HEK293T (cell line): ENCODE measurements at places on chromosomes 7 and 10.

DNA sequence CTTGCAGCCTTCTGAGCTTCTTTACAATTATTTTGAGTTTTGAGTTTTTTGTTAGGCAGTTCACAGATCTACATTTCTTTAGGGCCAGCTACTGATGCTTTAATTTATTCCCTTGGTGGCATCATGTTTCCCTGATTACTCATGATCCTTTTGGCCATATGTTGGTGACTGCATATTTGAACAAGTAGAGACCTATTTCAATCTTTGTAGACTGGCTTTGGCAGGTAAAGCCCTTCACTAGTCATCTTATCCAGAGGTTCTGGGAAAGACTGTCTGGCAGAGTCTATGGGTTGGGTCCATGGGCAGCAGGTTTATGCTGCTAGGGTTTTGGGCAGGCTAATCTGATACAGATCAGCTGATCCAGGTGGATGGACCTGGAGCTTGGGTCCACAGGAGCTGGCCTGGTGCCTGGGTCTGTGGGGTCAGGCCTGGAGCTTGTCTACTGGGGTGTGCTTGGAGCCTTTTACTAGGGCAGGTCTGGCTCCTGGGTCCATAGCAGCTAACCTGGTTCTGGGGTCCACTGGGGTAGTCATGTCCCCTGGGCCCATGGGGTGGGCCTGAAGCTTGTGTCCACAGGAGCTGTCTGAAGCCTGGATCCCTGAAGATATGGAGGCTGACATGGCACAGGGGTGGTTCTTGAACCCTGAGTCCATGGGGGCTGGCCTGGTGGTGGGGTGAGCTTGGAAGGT lies 72.7 kb downstream of the GPR85 start:
- no peak for DNase-seq

DNA sequence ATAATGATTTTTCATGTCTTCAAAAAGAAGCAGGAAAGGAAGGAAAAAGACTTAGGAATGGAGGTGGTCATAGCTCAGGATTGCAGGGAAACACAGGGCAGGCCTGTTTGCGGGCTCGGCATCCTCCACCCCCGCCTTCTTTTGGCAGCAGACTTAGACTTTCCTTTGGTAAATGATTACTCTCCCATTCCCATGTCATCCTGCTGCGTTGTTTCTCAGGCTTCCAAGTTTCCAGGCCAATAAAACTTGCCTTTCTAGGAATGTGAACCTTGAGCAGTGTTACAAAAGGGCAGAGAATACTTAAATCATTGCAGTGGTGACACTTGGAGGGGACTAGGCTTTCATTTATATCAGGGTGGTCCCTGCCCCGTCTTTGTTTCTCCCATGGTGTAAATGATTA lies 34.0 kb upstream of the DGKB start:
- DNase-seq: no peak

DNA sequence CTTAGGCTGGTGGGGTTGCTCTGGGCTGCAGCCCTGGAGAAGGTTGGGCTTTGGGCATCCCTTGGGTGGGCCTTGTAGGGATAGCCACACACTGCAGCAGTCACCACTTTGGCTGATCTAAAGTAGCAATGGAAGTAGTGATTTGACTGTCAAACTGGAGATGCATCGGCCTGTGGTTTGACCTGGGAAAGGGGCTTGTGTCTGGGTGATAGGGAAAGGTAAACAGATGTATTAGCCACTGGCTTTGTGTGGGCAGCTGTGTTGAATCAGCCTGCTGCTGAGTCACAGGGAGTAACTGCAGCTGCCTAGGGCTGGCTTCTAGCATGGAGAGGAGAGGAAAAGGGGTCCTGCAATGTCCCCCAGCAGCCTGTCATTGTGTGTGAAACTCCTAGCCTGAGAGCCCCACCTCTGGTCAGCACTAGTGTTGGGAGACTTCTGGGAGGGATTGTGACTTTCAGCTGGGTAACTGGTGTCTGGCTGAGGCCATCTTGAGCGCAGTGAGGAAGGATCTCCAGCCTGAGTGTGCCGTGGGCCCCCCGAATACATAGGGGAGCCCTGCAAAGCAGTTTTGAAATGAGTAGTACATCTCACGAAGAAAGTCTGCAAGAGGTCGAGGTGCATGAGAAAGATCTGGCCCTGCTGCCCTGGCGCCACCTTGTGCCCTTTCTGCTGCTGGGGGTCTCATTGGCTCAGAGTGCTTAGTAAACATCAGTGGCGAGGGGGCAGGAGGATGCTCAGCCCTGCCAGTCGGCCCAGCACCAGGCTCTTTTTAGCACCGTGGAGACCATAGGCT lies 117.3 kb downstream of the FANK1 start:
- DNase-seq: no peak

DNA sequence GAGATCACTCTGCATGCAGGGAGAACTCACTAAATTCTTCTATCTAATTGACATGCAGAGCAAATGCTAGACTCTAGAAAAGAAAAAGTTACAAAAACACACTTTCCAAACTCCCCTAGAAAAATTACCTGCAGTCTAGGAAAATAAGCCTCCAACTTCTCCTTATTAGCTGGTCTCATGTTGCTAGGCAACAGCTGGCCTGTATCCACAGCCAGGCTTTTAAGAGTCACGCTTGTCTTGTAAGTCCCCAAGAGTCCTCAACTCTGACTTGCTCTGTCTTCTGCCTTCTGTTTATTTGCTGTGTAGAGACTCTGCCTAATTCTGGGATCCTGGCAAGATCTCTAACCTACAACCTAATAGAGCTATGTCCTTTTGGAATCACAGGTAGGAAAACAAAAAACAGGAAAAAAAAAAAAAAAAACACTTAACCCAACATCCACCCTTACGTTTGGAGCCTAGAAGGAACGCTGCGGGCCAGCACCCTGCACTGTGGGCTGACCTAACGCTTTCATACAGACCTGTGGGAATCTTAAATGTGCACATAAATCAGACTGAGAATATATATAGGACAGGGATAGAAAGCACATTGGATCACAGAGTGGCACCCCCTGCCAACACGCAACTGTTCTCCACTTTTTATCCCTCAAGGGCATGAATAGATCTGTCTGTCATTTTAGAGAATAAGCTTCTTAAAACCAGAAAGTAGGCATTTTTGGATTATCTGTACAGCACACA lies 117.0 kb upstream of the PTPRZ1 start:
- no peak for DNase-seq

GRCh38 chr7:92834507-92835260 lies 1.7 kb downstream of the CDK6 start:
- DNase-seq: peak; percentile 12

DNA sequence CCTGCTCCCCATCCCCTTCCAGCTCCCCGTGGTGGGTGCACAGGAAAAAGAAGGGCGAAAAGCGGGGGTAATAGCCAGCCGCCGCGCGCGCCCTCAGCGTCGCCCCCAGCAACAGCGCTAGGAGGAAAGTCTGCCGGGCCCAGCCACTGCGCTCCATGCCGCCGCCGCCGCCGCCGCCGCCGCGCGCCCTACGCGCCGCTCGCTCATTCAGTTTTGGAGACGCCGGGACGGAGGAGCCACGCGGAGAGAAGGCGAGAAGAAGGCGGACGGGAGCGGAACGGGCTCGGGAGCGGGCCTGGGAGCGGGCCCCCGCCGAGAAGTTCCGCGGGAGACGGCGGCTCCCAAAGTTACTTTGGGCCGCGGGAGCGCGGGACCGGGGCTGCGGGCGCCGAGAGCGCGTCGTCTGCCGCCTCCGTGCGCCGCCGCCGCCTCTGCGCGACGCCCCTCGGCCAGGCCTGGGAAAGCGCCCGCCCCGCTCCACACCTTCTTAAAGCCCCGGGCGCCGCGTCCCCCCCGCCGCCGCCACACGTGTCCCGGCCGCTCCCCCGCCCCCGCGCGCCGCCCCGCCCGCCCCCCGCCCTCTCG lies at the start of gene RELN:
TSS of gene RELN (minus strand) at position 459 of the 585 bp plus-strand sequence. CDS start at position 157, 302 bp downstream.
- peak; percentile 40 for DNase-seq

DNA sequence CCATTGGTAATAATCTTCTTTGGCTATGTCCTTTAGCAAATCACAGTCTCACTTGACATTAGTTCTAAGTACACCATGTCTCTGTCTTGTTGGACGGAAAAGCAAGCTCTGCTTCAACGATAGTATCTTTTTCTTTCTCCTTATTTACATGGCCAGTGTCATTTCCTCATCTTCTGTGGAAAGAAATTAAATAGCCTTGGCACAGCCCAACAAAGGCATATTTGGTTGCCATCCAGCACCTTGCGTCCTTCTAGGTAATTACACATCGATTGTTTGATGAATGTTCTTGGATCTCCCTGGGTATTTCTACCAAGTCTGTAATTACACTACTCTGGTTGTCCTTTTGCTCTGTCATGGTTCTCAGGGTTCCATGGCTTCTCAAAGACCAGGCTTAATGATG lies 183.1 kb downstream of the CHN2 start:
- no peak for DNase-seq

DNA sequence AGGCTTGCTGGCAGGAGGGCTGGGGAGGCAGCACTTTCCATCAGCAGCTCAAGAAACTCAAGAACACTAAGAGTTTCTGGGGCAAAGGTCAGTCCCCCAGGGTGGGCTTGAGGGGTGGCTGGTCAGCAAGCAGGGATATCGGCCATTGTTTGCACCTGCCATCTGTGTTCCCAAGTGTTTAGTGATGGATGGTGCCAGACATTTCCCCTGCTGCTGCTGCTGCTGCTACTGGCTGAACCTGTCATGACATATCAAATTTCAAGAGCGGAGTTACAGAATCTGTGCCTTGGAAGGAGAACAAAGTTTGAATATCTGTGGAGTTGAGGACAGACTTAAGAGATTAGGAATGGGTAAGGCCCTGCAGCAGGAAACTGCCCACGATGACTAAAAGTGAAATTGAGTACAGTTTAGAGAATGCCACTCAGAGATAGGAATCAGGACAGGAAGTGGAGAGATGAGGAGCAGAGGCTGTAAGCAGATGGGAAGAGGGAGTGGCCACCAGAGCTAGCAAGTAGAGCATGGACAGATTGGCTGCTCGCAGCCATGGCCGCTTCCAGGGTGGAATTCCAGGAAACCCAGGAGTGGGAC lies 39.2 kb upstream of the PPP1R3C start:
- DNase-seq: peak; percentile 35

DNA sequence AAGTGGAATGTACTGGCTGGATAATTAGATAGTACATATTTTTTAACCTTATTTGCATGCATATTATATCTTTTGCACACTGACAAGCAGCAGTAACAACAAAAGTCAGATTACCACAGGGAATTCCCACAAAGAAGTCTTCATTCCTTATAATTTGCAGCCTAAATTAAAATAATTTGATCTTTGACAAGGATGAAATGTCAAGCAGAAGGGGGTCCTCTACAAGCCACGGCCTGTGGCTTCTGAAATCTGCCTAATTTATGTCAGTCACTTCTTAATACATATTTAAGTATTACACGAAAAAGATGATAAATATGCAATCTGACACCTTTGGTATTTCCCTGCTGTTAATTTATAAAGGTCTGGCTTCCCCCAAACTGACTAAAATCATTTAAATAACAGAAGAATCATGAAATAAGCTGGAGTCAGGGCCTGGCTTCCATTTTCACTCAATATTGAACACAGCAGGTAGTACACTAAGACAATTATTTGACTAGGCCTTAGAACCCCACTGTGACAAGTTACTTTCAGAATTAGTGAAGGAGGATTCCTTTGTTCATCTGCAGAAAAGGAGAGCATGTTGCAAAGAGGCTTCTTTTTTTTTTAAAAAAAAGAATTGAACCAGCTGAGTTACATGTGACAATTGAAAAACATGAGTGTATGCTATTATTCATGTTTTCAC lies 351.1 kb upstream of the ETV1 start:
- no peak for DNase-seq

- DNase-seq: peak; percentile 34
Measured at GRCh38 chr7:132656846-132657776, 80.8 kb upstream of the PLXNA4 start.

DNA sequence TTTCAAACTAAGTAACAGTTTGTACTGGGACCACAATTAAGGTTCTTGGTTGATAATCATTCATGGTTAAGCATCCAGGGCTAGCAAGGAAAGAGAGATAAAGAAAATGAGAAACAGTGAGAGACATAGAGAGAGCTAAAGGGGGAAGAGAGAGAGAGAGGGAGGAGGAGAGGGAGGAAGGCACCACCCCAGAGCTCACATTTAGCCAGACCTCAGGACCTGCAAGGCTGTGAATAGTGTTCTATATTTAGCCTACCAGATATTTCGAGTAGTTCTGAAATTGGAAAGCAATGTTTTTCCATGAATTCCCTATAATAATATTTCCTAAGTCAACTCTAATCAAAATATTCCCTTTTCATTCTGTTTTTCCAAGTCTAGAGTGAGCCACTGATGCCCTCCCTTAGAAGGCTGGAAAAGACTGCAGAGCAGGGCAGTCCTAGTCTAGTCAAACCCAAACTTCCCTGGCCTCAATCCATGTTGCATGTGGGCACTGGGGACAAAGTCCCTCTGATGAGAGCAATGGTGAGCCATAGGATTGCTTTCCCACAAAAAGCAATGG lies 119.4 kb upstream of the INHBA start:
- no peak for DNase-seq

GRCh38 chr10:62578301-62578700 lies 204.1 kb downstream of the ZNF365 start:
- no peak for DNase-seq

- peak; percentile 28 for DNase-seq
Measured at GRCh38 chr7:76047305-76047810, 442 bp downstream of the STYXL1 start.

DNA sequence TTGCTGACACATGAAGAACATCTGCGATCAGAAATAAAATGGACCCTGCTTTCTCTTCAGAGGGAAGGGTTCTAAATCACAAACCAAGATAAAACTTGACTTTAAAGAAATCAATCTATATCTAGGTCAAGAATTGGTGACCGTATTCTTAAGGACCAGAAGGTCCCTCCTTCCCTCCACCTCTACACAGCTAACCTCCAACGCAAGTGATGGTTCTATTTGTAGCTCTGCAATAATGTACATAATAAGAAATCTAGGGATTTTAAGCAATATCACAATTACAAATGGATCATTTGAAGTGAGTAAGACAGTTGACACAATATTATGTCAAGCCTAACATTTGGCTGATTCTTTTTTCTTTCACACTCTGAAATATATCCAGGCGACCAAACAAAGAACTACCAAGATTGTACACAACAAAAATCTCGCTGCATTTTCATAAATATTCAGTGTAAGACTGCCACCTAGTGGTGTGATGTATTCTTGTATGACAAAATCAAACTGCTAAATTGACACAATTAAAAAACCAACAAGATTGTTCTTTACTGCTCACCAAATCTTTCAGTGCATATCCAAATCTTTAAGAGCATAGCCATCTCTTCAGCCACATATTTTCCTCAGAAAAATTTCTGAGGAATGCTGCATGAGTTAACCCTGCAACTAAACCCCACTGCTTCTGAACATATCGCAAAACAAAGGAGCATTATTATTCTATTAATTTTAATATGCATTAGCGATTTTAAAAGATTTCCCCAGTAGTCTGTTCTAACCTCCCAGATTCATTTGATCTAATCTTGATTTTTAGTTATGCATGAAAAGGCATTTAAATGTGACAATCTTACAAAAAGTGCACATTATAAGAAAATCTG lies 44.5 kb downstream of the ICA1 start:
- DNase-seq: peak; percentile 35

- no peak for DNase-seq
Measured at GRCh38 chr7:92609921-92610518, 19.8 kb upstream of the FAM133B start.
